Myocyte (in vitro differentiated cells): ENCODE measurements at places on chromosomes 11 and 22.

GRCh38 chr11:120025606-120026335 lies 112.1 kb downstream of the TRIM29 start:
- DNase-seq: no peak

- DNase-seq: no peak
These were observed 5.6 kb downstream of the SLC35C1 start for GRCh38 chr11:45810431-45811108.

- DNase-seq: no peak
These were observed 116.0 kb upstream of the ANO1 start for GRCh38 chr11:69962152-69962551.

- DNase-seq: no peak
These were observed 60.7 kb upstream of the MPEG1 start for GRCh38 chr11:59273373-59273841.

DNA sequence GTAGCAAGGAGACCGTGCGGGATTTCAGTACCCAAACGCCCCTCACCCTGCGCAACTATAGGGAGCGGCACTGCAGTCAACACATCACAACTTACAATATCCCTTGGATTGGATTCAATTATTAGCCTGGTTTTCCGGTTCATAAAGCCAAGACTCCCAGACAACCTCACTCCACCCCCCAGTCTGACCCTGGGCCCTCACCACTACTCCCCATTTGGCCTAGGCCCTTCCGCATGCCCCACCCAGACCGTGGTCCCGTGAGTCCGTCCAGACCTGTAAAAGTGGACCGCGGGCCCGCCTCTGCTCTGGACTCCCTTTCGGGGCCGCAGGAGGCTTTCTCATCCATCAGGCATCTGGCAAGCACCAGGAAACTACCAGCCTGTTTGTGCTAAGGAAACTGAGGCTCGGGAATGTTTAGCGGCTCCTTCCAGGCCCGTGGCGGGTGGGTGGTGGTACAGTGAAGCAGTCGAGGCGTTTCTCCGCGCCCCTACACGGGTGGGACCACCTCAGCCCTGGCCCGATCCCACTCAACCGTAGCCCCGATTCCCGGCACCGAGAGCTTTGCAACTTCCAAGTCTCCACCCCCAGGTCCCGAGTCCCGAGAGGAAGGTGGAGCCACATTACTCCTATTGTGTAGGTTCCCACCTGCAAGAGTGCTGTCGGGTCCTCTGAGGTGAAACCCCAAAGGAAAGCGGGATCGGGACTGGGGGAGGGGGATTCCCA lies 679 bp upstream of the DPP3 start:
- DNase-seq: peak; percentile 46

DNA sequence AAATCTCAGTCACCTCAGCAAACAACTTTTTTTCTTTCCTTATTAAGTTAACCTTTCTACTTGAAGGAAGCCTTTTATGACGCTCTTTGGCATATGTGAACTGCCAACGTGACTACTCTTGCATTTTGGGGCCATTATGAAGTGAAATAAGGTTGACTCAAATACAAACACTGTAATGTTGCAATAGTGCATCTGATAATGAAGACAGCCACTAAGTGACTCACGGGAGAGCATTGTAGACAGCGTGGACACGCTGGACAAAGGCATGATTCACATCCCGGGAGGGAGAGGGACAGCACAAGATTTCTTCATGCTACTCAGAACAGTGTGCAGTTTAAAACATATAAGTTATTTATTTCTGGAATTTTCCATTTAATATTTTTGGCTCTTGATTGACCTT lies 560.8 kb downstream of the ETS1 start:
- peak; percentile 64 for DNase-seq

DNA sequence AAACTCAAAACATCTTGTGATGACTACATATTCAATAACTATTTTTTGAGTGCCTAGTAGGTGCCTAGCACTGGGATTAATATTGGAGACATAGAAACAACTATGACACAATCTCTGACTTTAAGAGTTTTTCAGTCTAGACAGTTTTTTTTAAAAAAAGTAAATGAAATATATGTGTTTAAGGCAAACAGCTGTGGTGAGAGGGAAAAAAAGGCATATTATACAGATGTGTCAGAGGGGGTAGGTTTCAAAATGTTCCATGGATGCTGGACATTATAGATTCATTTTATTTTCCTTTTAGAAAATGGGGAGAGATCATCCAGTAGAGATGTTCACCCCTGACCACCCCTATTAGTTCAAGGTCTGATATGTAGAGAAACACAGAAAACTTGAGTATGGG lies 90.8 kb downstream of the LUZP2 start:
- no peak for DNase-seq

DNA sequence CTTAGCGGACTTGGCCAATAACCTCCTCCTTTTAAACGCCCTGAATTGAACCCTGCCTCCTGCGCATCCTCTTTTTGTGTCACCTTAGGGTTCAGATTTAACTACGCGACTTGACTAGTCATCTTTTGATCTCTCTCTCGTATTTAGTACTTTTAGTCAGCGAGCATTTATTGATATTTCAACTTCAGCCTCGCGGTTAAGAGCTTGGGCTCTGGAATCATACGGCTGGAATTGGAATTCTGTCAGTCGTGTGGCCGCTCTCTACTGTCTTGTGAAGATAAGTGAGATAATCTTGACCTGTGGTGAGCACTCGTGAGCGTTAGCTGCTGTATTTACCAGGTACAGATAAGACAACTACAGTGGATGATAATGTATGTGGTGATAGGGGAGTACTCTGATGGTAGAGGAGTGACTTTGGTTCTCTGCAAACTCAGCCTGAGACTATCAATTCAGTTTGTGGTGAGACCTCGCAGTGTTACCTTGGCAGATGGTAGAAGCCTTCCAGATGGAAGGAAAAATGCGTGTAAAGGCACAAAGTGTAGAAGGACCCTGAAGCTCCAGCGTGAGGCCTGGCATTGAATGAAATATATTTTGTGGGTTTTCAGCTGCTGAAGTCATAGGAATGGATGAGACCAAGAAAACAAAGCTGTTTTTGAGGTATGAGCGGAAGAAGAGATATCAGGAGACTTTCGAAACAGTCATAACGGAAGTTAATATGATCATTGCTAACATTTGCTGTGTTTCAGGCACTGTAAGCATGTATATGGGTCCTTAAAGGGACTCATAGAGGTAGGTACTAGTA lies 682 bp downstream of the ATM start:
- DNase-seq: no peak

- DNase-seq: no peak
These were observed 47.0 kb upstream of the GALNT18 start for GRCh38 chr11:11668781-11669180.

DNA sequence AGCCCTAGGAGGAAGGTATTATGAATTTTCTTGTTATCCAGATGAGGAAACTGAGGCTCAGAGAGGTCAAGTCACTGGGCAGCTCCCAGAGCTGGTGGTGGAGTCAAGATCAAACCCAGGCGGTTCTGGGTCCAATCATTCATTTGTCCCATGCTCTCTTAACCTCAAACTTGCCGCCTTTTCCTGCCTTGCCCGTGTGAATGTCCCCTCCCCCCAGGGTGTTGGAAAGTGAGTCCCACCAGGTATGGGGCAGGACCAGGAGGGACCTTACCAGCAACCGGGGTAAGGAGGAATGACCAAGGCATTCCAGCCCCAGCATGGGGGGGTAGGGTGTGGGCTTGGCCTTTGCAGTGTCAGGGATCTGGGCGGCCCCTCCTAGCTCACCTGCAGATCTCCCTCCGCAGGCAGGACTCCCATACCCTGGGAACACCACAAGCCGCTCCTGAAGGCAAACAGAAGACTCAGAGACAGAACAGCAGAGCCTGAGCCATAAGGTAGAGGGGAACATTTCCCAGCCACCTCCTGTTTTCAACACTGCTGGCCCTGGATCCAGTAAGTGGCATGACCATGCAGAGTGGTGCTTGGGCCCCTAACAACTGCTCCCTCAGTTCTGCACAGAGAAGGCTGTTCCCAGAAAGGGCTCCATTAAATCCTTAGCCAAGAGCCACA lies 41.2 kb upstream of the SYT7 start:
- DNase-seq: no peak

DNA sequence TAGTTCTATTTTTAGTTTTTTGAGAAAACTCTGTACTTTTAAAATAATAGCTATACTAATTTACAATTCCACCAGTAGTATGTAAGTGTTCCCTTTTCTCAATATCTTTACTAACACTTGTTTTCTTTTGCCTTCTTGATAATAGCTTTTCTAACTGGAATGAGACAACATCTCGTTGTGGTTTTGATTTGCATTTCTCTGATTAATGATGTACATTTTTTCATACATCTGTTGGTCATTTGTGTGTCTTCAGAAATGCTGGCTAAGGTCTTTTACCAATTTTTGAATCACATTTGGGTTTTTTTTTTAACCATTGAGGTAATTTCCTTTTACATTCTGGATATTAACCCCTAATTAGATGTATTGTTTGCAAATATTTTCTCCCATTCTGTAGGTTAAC lies 258.9 kb downstream of the DYNC2H1 start:
- no peak for DNase-seq

- no peak for DNase-seq
These were observed 1.6 kb upstream of the LGALS2 start for GRCh38 chr22:37581504-37581903.

DNA sequence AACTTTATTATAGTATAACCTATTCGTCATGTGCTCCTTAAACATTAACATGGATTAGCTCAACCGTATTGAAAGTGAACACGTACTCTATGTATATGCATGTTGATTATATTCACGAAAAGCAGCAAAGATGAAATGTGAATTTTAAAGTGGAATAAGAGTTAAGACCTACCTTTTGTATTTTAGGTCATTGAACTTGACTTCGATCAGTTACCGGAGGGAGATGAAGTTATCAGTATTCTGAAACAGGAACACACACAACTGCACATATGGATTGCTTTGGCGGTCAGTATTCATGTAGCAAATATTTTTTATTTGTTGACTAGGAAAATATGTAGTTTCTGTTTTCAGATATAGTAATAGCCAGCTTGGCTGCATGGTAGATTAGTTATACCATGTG lies 1.4 kb downstream of the CTR9 start:
- DNase-seq: no peak

GRCh38 chr11:38835966-38836365 lies 2237.9 kb upstream of the RAG2 start:
- no peak for DNase-seq

GRCh38 chr11:128776424-128777284 lies 82.8 kb downstream of the FLI1 start:
- DNase-seq: peak; percentile 67

GRCh38 chr11:44120169-44120568 lies 24.7 kb downstream of the EXT2 start:
- DNase-seq: peak; percentile 25

GRCh38 chr11:16028419-16028818 lies 327.9 kb downstream of the SOX6 start:
- no peak for DNase-seq

DNA sequence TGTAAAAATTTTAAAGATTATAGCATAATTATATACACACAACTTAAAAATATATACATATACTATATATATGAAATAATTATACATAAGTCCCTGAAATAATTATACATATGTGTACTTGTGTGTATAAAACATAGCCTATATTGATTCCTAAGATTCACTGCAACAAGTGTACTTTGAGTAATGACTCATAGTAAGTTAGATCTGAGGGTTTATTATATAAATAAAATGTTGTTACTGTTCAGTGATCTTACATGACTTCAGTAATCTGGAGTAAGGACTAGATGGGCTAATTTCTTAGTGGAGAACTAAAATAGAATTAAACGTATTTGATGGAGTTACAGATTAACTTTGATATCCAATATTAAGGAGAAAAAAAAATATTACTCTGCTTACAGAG lies 350.5 kb downstream of the CNTN5 start:
- peak; percentile 17 for DNase-seq

DNA sequence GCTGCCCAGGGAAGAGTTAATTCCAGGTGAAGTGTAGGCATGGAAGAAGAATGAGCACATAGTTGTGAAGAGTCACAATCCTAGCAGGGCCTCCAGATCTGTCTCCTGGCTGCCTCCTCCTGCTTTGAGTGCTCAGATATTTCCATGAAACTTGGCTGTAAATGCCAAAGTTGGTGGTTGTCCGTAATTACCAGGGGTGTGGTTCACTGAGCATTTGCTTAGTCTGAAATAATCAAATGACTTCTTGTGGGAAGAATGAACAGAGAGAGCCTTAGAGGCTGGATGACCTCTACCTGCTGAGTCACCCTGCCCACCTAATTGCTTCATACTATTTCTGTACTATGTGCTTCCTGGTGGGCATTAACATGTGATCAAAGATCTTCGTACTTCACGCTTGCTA lies 50.9 kb downstream of the APIP start:
- peak; percentile 6 for DNase-seq

DNA sequence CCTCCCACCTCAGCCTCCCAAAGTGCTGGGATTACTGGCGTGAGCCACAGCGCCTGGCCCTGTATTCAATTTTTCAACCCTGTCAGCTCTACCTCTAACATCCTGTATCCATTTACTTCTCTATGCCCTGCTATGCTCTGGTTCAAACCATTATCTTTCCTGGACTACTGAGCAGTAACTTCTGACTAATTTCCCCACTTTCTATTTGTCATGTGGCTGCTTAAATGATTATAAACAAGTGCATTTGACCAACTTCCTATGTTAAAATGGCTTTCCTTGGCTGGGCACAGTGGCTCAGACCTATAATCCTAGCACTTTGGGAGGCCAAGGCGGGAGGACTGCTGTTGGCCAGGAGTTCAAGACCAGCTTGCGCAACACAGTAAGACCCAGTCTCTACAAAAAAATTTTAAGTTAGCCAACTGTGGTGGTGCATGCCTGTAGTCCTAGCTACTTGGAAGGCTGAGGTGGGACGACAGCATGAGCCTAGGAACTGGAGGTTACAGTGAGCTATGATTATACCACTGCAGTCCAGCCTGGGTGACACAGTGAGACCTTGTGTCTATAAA lies 2.1 kb downstream of the MED19 start:
- DNase-seq: no peak

DNA sequence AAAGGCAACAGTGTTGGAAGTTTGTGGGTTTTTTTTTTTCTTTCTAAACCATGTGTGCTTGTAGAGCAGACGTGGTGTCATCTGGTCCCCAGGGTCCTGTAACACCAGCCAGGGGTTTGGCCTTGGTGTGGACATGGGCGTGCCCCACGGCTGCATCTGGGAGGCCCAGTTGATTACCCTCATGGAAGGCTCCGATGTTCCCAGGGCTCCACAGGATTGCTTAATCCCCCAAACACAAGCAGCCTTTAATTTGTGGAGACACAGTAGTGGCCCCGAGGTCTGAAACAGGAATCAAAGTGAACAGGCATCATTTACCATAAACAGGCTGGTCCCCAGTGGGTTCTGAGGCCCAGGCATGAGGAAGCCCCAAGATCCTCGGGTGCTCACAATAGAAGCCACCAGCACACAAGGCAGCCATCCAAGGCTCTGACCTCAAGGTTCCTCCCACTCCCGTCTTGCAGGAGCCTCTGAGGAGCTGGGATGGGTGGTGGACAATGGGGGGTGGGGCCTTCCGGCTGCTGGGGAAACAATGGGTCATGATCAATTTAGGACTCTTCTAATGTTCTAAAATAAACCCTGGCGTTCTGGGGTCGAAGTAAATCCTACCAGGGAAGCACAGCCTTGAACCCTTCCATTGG lies 115.0 kb upstream of the CD82 start:
- no peak for DNase-seq

GRCh38 chr22:47623066-47623762 lies 860.8 kb downstream of the TBC1D22A start:
- DNase-seq: no peak
